ENCODE measurements at places on chromosomes 6 and 20.

- no peak for DNase-seq
These were observed 102.3 kb upstream of the SULF2 start for GRCh38 chr20:47887477-47888080.

GRCh38 chr6:30884521-30885480, 482 bp downstream of the DDR1 start:
- DNase-seq = peak; percentile 25

GRCh38 chr20:63461104-63461763, 11.2 kb downstream of the KCNQ2 start:
- DNase-seq = no peak

- peak; percentile 32 for DNase-seq
These were observed 66.4 kb downstream of the CTCFL start for GRCh38 chr20:57458400-57459160.

DNA sequence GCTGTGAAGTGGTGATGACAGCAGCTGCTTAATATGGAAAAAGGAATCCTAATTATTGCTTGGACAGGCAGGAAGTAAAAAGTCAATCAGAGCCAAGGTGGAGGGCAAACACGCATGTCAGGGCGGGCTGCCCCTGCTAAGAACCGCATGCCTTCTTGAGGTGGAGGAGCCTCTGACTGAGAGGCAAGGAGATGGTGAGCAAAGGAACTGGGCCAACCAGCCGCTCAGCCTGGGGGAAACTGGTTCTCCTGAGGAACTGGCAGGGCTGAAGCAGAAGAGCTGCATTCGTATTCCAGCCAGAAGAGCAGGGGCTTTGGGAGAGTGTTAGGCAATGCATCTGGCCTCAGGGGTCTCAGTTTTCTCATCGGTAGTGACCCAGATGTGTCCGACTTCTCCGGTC, 13.1 kb upstream of the MLN start:
- DNase-seq = no peak

- DNase-seq = no peak
These were observed 567.7 kb downstream of the ADGRB3 start for GRCh38 chr6:69202768-69203167.

DNA sequence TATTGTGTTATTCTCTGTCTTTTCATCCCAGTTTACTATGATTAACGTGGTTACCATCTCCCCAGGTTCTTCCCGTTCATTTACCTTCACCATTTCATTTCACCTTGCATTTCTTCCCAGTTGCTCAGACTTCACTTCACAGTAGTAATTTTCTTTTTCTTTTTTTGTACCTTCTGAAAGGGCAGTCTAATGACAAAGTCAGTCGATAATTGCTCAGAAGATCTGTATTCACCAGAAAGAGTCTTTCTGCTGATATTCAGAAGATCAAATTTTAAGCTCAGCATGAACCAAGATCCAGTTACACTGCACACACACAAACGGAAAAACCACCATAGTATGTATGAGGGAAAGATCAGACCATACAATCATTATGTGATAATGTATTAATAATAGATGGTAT, 265.5 kb downstream of the ADGB start:
- DNase-seq = no peak

DNA sequence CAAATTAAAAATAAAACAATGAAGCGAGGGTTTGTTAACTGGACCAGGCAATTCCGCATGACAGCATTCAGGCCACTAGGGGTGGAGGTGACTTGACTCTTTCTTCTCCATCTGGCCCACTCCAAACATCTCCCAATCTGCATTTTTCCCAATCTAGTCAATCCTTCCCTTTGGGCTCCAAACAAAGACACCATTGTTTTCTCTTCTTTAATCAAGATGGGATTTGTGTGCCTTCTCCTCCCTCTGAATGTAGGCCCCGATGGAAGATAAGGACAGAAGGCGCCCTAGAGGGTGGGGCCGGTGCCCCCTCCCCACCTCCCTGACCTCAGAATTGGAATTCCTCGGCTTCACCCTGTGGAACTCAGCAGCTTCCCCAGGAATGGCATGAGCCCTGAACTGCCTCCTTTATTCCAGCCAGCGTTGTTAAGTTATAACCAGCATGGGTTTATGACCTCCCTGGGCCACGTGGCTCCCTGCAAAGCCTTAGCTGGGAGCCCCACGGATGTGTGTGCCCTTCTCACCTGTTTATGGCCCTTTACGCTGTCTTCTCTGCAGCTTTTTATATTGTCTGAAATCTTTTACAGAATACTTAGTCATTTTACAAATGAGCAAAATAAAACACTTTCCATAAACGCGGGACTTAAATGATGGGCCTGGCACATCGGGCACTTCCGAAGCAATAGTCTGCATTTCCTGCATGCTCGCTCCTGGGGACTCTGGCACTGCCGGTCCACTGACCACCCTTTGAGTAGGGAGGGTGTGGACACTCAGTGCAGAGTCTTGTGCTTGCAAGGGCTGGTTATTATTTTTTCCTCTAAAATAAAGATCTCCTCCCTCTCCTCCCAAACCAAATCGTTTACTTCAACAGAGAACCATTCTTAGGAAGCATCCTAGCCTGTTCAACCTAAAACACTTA, 24.5 kb downstream of the OVOL2 start:
- no peak for DNase-seq

DNA sequence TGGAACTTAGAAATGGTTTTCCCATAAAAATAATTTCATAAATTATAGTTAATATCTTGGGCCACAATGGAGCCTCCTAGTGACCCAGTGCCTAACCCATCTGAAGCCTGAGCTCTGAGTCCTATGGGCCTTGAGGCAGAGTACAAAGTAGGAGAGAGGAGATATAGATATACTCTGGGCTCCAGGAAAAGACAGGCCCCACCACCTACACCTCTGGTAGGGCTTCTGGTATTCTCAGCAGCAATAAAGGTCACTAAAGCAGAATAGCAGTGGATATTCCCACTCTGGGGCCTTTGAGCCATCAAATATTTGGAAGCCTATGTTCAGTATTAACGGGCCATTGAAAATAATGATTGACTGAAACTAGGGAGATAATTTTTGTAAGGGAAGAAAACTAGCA, 24.1 kb downstream of the CYP39A1 start:
- DNase-seq = no peak

- DNase-seq = no peak
These were observed 278.2 kb downstream of the CLIC5 start for GRCh38 chr6:45737331-45738056.

All from CD4-positive, alpha-beta T cell treated with Interleukin-15 for 1 hour (primary cell).